ENCODE measurements at places on chromosomes 12 and 14. TPM values are rescaled to one million over a fixed set of nuclear protein-coding genes. Genes with fewer than 3 reads are reported as not detected.

The ENDOU gene
- under 0.01 TPM for total RNA-seq

The C12orf50 gene
- not detected for total RNA-seq

The SLC17A8 gene
- not detected for total RNA-seq

The OASL gene
- 0.49 TPM for total RNA-seq

The MEG3 gene
- 262 TPM for total RNA-seq

The RNU4-1 gene
- total RNA-seq: under 0.01 TPM

The TBX3 gene
- 30.8 TPM for total RNA-seq

The DNAL1 gene
- total RNA-seq: 10.6 TPM

The RILPL2 gene
- total RNA-seq: 3.9 TPM

The PMEL gene
- total RNA-seq: 2.9 TPM
